SK-N-SH (cell line): ENCODE measurements at places on chromosomes 2 and 18. TPM values are rescaled to one million over a fixed set of nuclear protein-coding genes. Genes with fewer than 3 reads are reported as not detected.

ZSWIM2 gene
- 0.05 and 0.06 TPM in 2 replicates for polyA plus RNA-seq

TLX2 gene
- 24.5 and 25.6 TPM in 2 replicates for polyA plus RNA-seq

IL1F10 gene
- polyA plus RNA-seq = not detected in 2 replicates

TTC21B gene
- polyA plus RNA-seq = 9.6 and 10.1 TPM in 2 replicates

NAPG gene
- 9.2 and 13.6 TPM in 2 replicates for polyA plus RNA-seq

TRIM43 gene
- 0.23 and 0.39 TPM in 2 replicates for polyA plus RNA-seq

COLEC12 gene
- polyA plus RNA-seq = 28.1 and 41.2 TPM in 2 replicates

UGT1A4 gene
- polyA plus RNA-seq = not detected in 2 replicates

FBLN7 gene
- 1.8 and 4.4 TPM in 2 replicates for polyA plus RNA-seq

CXCR1 gene
- not detected in 2 replicates for polyA plus RNA-seq

ADGRF3 gene
- 0.10 and 0.31 TPM in 2 replicates for polyA plus RNA-seq

MOGAT1 gene
- polyA plus RNA-seq = not detected in 2 replicates

RUFY4 gene
- polyA plus RNA-seq = not detected in 2 replicates

NETO1 gene
- polyA plus RNA-seq = not detected in 2 replicates

FSIP2 gene
- not detected in 2 replicates for polyA plus RNA-seq

AQP4 gene
- not detected in 2 replicates for polyA plus RNA-seq

SPP2 gene
- 0.19 and 0.30 TPM in 2 replicates for polyA plus RNA-seq

ZNF2 gene
- 1.6 and 2.3 TPM in 2 replicates for polyA plus RNA-seq

EHBP1 gene
- polyA plus RNA-seq = 62.7 and 64.9 TPM in 2 replicates

MAL gene
- polyA plus RNA-seq = not detected in 2 replicates
